ENCODE measurements at places on chromosomes 3 and 15.
A peak's percentile ranks its signal among the peaks of the same experiment; 100 is the strongest.

- no peak for DNase-seq
Observed at GRCh38 chr3:63042833-63043232, 167.6 kb upstream of the CADPS start.

- no peak for DNase-seq
Observed at GRCh38 chr3:23662079-23662617, 143.6 kb upstream of the UBE2E1 start.

DNA sequence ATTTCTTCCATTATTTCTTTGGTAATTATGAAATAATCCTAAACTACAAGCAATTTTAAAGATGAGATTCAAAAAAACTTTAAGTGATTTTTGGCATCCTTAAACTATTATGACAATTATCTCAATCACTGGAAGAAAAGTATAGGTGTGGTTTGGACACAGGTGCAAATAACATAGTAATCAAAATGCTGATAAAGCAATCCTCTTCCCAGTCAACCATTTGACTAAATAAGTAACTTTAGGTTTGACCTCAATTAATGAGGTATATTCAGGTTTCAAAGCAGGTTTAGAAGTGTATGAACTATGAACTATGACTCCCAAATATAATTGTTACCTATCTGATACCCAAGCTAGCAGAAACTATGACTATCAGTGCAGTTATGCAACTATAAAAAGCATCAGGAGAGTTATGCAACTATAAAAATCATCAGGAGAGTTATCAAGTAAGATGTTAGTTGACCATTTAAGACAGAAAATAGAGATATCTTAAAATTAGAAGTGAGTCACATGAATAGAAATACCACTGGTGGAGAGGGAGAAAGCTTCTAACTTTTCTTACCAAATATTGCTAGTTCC is 8.9 kb upstream of the CNTN3 start:
- no peak for DNase-seq

DNA sequence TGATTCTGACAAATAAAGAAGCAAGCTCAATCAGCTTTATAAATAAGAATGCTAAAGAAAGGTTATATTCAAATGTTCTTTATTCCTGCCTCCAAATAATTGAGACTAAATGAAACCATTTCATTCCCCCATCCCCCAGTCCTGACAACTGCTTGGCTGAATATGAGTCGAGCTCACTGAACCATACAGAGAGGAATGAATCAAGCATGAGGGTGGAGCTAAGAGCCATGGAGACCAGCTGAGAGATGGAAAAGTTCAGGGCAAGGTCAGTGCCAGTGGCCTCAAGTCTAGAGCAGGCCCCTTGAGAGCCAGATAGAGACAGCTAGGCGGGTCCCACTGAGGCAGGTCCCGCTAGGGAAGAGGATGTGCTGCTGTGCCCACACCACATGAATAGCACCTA is 188.7 kb upstream of the EIF1B start:
- DNase-seq, result no peak

GRCh38 chr3:137803215-137803614 is 39.1 kb downstream of the SOX14 start:
- no peak for DNase-seq

- no peak for DNase-seq
Observed at GRCh38 chr3:127458696-127459604, 131.6 kb downstream of the TPRA1 start.

GRCh38 chr3:52237657-52238172 is 1.2 kb downstream of the TWF2 start:
- peak; percentile 67 for DNase-seq

DNA sequence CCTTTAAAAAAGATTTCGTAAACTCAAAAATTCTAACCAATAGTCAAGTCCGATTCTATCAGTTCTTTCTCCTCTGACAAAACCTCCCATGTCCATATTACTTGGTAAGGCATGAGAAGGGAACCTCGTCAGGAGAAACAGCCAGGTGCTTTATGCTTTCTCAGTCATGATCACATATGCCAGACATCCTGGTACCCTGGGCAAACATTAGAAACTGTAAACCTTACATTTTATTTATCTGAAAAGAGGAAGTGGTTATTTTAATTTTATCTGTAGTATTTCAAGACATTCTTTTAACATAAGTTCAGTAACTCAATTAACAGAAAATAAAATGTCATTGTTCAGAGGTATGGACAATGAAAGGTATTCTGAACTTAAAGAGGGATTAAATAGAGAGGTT is 474.8 kb upstream of the GBE1 start:
- DNase-seq, result no peak

DNA sequence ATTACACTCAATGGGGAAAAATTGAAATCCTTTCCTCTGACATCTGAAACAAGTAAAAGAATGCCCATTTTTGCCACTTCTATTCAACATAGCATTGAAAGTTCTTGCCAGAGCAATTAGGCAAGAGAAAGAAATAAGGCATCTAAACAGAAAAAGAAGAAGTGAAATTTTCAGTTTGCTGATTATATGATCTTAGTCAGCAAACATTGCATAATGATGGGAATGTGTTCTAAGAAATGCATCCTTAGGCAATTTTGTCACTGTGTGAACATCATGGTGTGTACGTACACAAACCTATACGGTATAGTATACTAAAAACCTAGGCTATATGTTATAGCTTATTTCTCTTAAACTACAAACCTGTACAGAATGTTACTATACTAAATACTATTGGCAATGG is 278.0 kb downstream of the CGGBP1 start:
- DNase-seq, result no peak

DNA sequence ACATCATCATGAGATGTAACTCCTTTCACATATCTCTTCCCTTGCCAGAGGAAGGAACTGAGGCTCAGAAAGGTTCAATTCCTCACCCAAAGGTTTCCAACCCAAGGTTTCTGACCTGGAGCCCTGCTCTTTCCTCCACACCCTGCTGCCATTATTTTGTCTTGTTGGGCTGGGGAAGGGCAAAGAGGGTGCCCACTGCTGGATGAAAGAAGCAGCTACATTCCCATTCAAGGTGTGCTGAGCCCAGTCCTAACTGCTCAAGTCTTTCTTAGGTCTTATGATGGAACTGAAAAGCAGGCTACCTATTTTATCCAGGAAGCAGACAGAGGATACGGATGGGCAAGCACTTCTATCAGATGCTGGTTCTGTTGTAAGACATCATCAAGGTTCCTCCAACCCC is 258.0 kb upstream of the CTDSPL start:
- no peak for DNase-seq

DNA sequence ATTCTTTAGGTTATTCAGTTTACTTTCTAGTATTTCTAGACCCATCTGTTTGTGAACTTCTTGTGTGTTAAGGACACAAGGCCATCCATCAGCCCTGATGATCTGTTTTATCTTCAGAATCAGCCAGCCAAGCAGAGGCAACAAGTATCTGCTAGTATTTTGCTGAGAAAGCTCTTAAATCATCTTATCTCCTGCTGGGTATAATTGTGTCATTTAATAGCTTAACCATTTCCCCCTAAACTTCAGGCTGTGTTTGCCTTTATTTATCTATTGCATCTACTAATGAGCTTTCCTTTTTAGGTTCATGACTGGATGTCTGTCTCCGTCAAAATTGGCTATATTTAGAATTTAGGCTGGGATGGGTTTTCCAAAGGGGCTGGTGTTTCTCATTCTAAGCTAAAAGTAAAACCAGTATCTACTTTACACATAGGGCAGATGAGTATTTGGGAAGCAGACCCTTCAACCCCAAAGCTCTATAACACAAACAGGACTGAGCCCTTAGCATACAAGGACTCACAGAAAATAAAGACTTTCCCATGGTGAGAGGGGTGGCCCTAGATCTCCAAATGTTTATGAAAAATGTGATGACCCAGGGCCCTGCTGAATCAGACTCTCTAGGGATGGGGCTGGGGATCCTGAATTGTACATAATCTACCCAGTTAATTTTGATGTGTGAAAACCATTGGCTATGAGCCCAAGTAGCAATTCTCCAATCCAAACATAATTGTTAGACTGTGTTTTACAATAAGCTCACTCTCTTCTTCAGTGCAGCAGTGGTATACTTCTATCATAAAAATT is 65.3 kb upstream of the PSMD6 start:
- DNase-seq, result no peak

GRCh38 chr3:77815467-77815866 is 775.6 kb downstream of the ROBO2 start:
- DNase-seq, result no peak

DNA sequence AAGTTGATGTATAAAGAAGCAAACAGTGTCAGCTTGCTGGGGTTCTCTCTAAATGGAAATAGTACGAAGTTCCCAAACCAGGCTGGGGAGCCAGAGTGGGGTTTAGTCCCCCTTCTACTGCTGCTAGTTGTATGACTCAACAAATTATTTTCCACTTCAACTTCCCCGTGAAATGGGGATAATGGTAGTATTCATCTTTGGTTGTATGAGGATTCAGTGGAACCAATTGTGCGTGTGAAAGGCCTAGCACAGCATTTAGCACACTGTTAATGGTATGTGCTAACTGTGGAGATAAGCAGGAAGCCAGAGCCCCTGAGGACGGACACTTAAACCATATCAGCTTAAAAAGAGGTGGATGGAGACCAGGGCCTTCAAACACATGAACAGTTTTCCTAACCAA is 4.2 kb downstream of the SORD start:
- DNase-seq, result no peak

DNA sequence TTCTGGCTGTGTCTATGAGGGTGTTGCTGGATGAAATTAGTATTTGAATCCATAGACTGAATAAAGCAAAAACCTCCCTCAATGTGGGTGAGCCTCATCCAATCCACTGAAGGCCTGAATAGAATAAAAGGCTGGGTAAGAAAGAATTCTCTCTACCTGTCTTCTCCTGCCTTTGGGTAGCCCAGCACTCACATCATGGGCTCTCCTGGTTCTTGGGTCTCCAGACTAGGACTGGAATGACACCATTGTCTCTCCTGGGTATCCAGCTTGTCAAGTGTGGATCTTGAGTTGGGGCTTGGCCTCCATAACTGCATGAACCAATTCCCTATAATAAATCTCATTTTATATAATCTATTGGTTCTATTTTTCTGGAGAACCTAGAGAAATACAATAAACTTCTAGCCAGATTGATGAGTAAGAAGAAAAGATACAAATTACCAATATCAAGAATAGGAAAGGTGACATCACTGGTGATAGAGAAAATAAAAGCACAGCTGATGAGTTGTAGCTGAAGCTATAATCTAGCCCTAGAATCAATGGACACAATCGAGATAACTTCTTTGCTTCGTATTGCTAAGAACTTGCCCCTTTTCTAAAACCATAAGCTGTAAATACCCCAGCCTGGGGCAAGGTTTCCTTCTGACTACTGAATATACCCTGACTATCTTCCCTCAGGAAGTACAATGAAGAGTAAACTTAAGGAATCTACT is 106.4 kb downstream of the ANO10 start:
- no peak for DNase-seq

DNA sequence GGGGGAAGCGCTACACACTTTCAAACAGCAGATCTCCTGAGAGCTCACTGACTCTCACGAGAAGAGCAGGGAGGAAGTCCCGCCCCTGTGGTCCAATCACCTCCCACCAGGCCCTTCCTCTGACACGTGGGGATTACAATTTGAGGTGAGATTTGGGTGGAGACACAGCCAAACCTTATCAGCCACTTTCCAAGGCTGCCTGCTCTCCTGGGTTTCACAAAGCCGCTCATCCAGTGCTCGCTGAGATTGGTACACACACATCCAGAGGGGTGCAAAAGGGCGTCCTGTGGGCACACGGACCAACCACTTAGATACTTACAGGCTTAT is 23.1 kb downstream of the XXYLT1 start:
- DNase-seq, result no peak

- DNase-seq, result no peak
Observed at GRCh38 chr3:160129459-160130061, 95.7 kb upstream of the C3orf80 start.

DNA sequence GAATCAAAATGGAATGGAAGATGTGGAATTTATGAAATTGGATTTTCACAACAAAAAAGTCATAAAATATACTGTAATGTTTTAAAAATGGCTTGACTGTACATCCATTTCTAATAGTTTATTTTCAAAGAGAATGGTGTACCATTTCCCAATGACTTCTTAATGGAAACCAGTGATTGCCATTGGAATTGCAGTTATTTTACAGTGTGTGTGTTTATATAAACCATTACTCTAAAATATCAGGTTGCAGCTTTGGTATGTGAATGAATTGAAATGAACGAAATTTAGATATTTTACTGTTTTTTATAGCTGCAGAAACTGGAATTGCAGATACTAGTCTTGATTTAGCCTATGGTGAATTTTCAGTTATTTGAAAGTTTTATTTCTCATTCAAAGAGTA is 165.6 kb downstream of the UBE2E2 start:
- DNase-seq, result no peak

- DNase-seq, result no peak
Observed at GRCh38 chr3:34260271-34261000, 462.0 kb downstream of the PDCD6IP start.

DNA sequence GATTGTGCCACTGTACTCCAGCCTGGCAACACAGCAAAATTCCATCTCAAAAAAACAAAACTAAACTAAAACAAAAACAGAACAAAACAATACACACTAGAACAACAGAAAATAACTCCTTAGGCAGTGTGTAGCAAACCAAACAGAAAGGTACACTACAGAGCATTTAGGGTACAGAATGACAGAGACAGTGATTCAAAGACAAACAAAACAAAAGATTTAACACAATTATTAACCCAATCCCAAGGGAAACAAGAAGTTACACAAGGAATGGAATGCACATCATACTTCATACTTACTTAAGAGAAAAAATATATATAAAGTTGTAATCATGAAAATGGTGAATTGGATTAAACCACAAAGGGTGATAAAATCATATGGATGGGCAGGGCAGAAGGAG is 12.9 kb downstream of the SLC25A20 start:
- DNase-seq, result no peak

DNA sequence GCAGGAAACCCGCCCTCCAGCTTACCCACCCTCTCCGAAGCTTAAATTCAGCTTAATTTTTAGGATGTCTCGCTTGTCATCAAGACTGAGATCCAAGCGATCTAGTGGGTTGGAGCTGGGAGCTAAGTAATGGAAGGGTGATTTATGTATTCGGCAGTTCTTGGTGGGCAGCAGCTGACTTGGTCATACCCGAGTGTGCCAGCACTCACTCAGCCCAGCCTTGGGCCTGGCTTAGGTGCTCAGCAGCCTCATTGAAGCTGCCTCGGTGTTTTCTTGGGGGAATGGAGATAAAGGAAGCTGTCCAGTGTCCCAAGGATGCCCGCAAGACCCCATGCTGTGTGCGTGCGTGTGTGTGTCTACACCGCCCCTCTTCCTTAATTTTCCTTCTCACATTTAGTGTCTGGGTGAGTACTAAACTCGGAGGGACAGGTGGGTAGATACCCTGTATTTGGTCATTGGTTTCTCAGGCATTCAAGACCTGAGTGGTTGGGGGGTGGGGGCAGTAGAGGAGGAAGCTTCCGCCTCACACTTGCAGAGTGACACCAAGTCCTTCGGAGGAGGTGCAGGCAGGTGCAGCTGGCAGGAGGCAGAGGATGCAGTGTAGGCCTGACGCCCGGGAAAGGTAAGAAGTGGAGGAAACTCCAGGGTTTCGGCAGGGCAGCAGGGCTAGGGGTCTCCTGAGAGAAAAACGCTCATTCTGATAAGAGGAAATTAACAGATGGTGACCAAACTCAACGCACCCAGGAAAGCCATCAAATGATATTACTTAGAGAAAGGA is 92.8 kb downstream of the PCSK6 start:
- no peak for DNase-seq

- no peak for DNase-seq
Observed at GRCh38 chr15:94231723-94232468, 535 bp downstream of the MCTP2 start.

- DNase-seq, result no peak
Observed at GRCh38 chr3:128620268-128620691, 30.3 kb downstream of the RPN1 start.
